ENCODE measurements at places on chromosomes 6 and 20.

- DNase-seq = no peak
Measured at GRCh38 chr6:4383910-4384638, 248.7 kb upstream of the ECI2 start.

DNA sequence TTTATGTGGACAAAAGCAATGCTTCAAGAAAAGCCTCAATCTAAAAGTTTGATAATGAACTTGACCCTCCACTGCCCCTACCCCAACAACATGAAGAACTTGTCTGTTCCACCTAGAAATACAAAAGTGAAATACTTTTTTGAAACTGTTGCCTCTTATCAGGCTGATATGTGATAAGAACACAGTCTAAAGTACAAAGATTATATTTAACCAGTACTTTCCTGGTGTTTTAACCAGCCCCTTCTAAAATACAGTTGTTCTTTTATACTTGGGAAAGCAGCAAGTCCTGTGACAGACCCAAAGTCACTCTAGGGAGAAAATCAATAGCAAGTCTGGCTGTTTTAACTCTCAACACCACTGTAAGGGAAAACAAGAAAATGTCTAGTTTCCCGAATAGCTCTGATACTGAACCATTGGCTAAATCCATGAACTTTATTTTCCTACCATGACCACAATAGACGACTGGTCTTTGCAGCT lies 6.6 kb downstream of the OARD1 start:
- no peak for DNase-seq

DNA sequence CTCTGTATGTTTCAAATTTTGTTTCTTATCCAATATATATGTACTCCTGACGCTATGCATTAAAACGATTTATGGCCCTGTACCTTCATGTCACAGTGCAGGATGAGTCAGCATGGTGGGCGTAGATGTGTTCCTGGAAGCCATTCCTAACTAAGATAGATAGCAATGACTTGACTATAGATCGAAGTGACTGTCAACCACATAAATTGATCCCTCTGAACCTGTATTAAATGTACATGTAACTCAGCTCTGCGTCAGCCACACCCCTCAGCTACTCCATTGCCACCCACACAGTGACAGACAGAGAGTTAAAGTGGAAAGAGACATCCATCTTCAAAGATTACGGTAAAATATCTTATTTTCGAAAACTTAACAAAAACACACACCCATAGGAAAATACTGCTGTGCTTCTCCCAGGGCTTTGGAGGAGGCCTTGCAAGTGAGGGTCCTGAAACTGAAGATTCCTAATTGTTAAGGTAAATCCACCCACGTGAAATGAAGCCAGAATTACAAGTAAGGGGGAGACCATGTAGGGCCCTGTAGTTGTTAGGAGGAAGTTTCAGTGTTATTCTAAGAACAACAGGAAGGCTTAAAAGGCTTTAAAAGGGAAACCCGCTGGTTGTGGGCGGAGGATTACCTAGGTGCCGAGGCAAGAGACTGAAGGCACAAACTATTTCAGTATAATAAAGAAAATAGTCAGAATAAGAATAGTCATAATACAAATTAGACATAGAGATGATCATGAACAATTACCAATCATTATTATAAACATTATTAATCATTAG lies 10.3 kb upstream of the RAD21L1 start:
- no peak for DNase-seq

DNA sequence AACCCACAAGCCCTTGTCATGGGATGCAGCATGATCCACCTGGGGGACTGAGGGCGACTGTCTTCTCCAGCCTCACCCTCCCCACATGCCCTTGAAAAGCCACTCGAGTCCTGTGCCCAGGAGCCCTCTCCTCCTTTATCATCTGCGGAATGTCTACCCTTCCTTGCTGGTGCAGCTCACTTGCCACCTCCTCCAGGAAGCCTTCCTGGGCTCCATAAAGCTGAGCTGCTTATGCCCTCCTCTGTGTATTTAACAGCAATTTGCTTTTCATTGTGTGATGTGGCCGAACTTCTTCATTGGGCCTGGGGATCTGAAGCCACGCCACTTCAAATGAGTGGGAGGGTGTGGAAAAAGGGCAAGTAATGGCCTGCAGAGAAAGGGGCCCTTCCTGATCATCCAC lies 17.8 kb upstream of the RBPJL start:
- no peak for DNase-seq

DNA sequence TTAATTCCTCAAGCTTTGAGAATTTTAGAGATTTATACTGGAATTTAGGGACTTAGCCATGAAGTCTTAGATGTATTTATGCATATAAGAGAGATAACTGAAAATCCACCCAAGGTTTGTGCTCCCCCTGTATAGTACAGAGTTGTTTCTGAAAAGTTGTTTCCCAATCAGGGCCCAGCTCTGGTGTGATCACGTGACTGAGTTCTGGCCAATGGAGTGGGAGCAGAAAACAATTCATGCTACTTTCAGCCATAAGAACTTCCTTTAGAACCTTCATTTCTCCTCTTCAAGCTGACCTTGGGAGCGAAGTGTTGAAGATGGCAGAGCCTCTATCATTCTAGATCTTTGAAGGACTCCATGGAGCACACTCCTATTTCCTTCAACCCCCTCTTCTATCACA lies 151.0 kb downstream of the RCAN2 start:
- no peak for DNase-seq

DNA sequence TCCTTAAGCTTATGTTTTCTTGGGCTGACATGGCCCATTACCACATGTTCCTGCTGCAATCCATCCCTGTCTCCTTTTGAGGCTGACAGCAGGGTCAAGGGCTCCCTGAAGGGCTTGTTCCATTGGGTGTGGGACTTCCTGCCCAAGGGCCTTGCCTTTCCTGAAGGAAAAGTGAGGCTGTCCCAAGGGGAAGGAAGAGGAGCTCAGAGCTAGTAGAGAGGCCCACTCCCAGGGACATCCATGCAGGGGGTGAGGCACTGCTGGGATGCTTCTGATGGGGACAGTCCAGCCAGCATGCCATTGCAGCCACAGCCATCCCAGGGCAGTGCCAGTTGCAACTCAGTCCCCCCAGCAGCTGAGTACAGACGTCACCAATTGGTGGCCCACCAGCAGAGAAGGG lies 138.4 kb upstream of the FOXA2 start:
- DNase-seq = no peak

GRCh38 chr6:64290867-64291266 lies 655.3 kb downstream of the PHF3 start:
- no peak for DNase-seq

DNA sequence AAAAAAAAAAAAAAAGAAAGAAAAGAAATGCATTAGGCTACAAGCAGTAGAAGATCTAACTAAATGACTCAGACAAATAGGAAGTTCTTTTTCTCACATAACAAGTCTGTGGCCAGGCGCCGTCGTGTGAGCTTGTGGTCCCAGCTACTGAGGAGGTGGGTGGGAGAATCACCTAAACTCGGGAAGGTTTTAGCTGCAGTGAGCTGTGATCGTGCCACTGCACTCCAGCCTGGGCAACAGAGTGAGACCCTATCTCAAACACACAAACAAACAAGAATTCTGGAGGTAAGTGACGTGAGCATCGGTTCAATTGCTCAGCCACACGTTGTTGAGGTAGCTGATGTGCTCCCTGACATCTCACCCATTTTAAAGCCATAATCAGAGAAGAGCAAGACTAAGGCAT lies 37.9 kb upstream of the SLC23A2 start:
- no peak for DNase-seq

- no peak for DNase-seq
Measured at GRCh38 chr6:27863962-27864905, 48.0 kb downstream of the OR2B2 start.

DNA sequence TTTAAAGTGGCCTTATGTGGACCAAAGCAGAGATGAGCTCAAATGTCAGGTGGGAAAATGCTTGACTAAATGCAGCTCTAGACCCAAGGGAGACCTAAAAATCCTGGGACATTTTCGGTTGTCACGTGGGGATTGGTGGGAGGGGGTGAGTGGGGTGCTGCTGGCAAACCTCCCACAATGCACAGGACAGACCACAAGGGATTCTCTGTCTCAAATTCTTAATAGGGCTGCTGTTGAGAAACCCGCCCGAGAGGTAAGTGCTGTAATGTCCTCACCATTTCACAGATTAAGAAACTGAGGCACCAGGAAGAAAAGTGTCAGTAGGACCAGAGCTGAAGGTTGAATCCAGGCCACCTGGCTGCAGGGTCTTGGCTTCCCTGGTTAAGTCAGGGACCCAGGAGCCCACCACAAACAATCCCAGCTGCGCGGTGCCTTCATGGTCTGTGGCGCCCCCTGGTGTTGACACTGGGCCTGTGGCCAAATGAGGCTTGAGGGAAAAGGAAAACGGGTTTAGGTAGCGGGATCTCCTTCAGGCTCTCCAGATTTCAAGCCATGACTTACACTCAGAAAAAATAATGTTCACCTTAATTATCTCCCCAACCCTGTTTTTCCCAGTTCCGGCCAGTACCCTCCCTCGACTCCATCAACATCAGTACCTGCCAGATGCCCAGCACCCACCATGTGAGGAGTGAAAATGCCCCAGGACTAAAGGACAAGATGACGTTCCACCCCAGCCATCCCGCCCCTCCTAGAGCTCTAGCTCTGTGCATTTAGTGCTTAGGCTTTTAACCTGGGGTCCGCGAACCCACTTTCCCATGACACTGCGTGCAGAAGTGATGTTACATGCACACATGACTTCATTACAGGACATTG lies 7.2 kb downstream of the HLA-G start:
- DNase-seq = no peak

DNA sequence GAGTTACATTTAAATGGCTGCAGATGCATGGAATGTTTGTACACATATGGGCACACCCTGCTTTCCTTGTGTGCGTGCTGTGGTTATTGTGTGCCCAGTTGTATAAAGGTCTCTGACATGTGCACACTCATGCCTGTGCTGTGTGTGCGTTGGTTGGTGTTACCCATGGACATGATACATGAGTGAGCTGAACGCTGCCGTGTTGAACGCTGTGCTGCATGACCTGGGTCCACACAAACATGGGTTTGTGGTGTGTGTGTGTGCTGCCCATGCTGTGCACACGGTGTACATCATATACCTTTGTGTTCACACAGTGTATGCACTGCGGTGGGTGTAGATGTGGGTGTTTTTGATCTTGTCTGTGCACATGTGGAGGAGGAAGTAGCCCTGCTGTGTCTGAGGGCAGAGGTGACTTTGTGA lies 54.4 kb downstream of the TOX2 start:
- DNase-seq = no peak

GRCh38 chr6:11525468-11526155 lies 11.9 kb upstream of the TMEM170B start:
- no peak for DNase-seq

DNA sequence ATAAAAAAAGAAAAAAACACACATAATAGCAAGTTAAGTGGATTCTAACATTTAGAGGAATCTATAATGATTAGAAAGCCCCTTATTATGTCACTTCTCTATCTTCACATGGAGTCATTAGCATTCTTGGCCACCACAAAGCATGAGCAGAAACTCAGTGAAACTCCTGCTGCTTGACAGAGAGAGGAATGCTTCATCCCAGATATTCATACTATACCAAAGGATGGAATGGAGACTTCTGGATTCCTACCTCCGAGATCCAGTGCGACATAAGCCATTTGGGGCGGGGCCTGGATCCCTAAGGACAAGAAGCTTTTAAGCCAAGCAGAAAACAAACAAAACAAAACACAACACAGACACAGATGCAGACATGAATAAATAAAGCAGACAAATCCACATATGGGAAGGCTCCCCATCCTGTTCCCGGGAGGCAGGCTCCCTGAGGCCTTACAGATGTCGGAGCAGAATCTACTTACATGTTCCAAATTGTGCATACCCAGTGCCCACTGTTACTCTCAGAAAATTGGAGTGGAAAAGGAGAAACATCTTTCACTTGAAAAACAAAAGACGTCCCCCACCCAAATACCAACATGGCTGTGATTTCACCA lies 727.3 kb downstream of the MAFB start:
- no peak for DNase-seq

DNA sequence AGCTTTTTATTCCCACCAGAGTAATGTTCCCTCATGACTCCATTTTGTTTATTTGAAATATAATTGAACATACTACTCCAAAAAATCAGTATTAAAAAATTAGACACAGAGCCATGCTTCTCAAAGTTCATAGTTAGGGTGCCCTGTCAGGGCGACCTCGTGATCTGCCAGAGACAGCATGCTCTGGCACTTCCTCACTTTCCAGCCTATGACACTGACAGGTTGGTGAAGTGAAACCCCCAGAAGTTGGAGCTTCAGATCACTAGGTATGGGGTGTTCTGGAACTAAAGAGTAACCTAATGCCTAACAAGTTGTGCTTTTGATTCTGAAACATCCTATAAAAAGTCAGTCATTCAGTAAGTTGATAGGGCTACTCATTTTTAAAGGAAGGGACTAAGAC lies 93.0 kb downstream of the TBC1D7 start:
- no peak for DNase-seq

- DNase-seq = no peak
Measured at GRCh38 chr6:30725713-30726505, 5.8 kb downstream of the TUBB start.

Measured in stimulated activated CD4-positive, alpha-beta T cell treated with anti-CD3 and anti-CD28 coated beads, Interleukin-1b, Interleukin-23, amount 100 ng/mL, for 1 hour (primary cell).